ENCODE measurements at places on chromosomes 11 and 22.

GRCh38 chr11:100778166-100778785, 91.2 kb downstream of the ARHGAP42 start:
- DNase-seq, result no peak

- no peak for DNase-seq
Observed at GRCh38 chr11:32779136-32779535, 15.3 kb downstream of the CCDC73 start.

GRCh38 chr11:69915151-69915500, 95.9 kb upstream of the FGF3 start:
- DNase-seq, result no peak

GRCh38 chr11:64403106-64403505, 44.1 kb downstream of the RPS6KA4 start:
- no peak for DNase-seq

DNA sequence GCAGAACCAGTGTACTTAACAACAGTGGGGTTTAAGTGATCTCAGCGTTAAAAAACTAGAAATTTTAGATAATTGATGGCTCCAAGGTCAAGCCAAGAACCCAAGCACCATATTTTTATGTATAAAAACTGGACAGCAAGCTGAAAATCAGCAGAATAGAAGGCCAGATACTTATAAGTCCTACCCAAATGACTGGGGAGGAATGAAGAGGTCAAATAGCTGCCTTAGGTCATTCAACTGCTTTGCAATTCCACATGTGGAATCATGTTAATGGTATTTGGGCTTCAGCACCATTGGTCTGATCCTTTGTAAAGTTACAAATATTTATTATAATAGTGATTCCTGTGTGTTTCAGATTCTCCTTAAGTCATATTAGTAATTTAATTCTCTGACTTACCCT, 108.4 kb downstream of the FAT3 start:
- DNase-seq, result no peak

Measured in right hindlimb (tissue), 1 donor.